AG04449 (cell line): ENCODE measurements at places on chromosomes 5 and 9.

GRCh38 chr5:10711562-10711961 lies 49.5 kb downstream of the DAP start:
- no peak for DNase-seq

DNA sequence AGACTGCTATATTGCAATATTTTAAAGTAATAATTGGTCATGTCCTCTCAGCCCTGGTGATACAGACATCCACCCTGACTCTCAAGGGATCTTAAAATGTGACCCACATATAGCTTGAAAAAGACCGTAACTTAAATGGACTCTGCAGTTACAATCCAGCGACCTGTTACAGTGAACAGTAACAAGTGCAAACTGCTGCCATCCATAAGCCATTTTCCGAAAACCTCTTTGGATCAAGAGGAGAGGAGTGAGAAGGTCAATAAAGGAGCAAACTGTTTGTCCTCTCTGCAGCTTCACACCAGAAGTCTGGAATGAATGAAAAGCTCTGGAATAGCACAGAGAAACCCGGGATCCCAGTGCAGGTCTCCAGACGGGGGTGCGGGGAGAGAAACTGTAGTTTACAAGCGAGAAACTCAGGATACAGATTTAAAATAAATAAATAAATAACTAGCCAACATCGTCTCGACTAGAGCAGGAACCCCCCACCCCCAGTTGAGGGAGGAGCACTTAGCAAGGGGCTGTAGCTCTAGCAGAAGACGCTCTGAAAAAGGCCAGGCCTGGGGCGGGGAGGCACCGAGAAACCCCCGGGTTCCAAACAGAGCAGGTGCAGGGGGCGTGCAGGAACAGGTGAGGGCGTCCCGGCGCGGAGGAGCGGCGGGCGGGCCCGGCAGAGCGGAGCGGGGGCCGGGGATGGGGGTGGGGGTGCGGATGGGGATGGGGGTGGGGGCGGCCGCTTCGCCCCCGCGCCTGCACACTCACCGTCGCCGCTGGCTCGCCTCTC lies 572 bp downstream of the ZDHHC21 start:
- DNase-seq = no peak

GRCh38 chr9:122125509-122126330 lies 32.6 kb upstream of the TTLL11 start:
- no peak for DNase-seq

DNA sequence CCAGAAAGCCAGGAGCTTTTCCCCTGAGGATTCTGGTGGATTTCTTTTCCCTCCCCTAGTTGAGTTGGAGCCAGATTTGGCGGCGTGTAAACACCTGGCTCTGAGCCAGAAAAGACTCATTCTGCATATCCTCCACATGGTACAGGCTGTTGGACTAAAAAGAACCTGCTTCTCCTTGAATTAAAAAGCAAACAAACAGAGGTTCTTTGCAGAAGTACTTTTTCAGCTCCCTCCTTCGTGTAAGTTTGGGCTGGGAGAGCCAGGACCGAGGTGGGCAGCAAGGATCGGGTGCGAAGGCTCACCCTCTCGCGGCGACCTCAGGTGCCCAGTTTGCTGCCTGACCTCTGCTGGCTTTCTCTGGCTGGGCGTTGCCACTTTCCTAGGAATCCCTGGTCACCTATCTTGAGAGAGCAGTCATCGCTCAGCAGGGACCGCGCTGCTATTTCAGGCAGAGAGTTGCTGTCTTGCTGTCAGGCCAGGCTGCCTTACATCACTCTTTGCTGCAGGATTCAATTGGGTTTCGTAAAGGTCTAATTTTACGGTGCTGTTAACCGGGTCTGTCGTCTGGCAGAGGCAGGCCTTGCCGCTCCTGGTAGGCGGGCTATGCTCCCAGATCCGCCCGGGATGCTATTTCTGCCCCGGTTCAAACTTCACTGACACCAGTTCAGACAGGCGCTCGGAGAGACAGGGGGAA lies 3.2 kb downstream of the PAPPA start:
- DNase-seq = no peak
